Regular cardiac myocyte (primary cell): ENCODE measurements at places on chromosomes 4 and X. TPM values are rescaled to one million over a fixed set of nuclear protein-coding genes. Genes with fewer than 3 reads are reported as not detected.

Gene FREM3
- under 0.01 TPM in 2 replicates for total RNA-seq

Gene ZNF718
- total RNA-seq, result 4.5 and 6.9 TPM in 2 replicates

Gene TIMM8A
- total RNA-seq, result 2.5 and 9.0 TPM in 2 replicates

Gene FRMD7
- not detected in 2 replicates for total RNA-seq

Gene CT45A5
- not detected in 2 replicates for total RNA-seq
